ENCODE measurements at places on chromosomes 2 and 18.

- peak; percentile 87 for DNase-seq
Observed at GRCh38 chr2:197453914-197454398, 604 bp downstream of the COQ10B start.

DNA sequence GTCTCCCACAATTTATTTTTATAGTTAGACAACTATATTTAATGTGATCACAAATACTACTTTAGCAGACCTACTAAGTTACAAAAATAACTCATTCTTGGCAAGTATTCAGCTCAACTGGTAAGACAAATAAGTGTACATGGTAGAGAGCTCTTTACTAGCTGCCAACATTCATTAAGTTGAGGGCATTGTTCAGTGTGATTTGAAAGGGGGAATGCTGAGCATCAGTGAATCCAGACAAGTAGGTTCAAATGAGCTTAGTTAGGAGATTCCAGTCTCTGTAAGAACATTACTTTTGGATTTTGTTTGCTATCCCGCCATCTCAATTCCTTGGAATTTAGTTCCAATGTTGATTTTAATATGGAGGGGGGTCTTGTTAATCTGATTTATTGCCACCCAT lies 187.3 kb upstream of the LYPD1 start:
- no peak for DNase-seq

DNA sequence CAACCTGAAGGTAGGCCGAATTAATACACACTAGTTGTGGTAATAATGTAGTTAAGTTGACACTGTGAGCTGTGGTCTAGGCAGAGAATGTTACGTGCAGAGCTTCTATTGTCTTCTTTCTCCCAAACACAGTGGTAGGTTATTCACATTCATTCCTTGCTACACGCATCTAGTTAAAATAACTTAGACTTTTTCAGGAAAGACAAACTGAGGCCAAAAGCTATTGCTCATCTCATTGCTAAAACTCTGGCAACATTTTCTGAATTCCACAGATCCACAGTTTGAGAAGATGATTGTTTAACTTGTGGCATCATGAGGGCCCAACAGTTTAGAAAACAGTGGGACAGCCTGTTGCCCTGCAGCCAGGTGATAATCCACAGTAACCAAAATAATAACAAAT lies 850.4 kb upstream of the FSHR start:
- no peak for DNase-seq

GRCh38 chr2:23495661-23496114 lies 110.7 kb downstream of the KLHL29 start:
- no peak for DNase-seq

- DNase-seq: no peak
Observed at GRCh38 chr2:127365211-127365643, 22.5 kb downstream of the MAP3K2 start.

- no peak for DNase-seq
Observed at GRCh38 chr2:96819128-96819875, 3.2 kb downstream of the CNNM3 start.

DNA sequence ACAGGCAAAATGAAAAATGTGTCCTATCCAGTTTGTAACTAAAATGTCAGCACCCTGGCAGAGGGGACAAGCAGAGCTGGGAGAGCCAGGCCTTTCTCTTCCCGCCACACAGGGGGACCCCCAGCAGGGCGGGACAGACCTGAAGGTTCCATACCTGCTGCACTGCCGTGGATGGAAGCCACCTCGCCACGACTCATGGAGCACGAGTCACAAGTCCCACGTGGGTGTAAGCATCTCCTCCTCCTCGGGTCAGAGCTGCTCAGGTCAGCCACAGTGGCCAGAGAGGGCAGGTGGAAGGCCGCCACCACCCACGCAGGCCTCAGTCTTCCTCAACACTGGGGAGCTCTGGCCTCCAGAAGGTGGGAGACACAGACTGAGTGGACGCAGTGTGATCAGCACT lies 21.0 kb downstream of the C1QL2 start:
- no peak for DNase-seq

GRCh38 chr2:156427074-156427473 lies 9.1 kb upstream of the GPD2 start:
- no peak for DNase-seq

DNA sequence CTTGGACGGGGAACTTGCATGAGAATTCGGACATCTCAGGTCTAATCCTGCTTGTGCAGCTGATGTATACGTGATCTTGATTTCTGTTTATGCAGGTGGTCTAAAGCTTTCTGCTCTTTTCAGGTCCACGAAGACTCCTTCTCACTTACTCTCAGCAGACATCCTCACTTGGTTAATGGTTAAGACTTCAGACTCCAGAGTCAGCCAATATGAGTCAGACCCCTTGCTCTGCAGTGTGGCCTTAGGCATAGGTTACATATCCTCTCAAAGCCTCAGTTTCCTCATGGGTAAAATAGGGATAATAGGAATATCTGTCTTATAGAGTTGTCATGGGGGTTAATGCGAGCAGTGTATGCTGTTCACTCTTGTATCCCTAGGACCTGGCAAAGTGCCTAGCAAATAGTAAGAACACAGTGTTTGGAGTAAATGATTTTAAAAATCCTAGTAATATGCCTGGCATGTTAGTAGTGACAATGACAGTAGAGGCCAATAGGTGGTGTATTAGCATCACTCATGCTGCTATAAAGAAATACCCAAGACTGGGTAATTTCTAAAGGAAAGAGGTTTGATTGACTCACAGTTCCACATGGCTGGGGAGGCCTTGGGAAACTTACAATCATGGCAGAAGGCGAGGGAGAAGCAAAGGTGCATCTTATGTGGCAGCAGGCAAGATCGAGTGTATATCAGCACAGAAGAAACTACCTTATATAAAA lies 42.3 kb downstream of the XRCC5 start:
- DNase-seq: no peak

GRCh38 chr2:169105476-169105875 lies 36.1 kb downstream of the DHRS9 start:
- no peak for DNase-seq

- DNase-seq: peak; percentile 62
Observed at GRCh38 chr2:128584296-128584890, 265.7 kb upstream of the HS6ST1 start.

GRCh38 chr18:24072743-24073142 lies 58.2 kb downstream of the TTC39C start:
- DNase-seq: no peak

DNA sequence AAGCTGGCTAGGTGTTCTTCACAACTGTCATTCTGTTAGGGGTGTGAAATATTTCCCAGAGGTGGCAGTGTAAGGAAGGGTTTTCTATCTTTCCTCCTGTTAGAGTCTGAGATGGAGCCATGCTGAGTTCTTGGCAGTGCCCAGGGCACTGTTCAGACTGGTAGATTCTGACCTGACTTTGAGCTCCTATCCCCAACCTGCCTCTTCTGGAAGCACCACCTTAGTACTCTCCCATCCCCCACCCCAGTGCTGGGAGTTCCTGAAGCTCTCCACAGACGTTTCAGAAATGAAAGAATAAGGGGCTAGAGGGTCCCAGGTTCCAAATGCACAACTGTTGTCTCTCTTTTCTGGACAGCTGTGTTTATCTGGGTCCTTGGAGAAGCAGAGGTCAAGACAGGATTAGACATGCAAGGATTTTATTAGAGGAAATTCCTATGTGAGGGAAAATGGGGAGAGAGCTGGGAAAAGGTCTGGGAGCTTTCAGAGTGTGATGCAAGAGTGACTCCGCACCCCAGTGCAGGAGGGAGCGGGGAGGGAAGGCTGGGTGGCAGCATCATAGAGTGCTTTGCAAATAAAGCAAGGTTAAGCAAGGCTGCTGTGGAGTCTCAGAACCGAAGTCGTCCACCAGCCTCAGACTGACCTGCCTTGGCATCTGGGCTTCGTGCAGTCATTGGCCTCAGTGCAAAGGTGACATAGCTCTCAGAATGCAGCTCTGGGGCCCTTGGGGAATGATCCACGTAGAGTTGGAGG lies 75.5 kb downstream of the SLC4A3 start:
- DNase-seq: no peak

GRCh38 chr2:20566331-20566730 lies 84.6 kb downstream of the HS1BP3 start:
- DNase-seq: no peak

DNA sequence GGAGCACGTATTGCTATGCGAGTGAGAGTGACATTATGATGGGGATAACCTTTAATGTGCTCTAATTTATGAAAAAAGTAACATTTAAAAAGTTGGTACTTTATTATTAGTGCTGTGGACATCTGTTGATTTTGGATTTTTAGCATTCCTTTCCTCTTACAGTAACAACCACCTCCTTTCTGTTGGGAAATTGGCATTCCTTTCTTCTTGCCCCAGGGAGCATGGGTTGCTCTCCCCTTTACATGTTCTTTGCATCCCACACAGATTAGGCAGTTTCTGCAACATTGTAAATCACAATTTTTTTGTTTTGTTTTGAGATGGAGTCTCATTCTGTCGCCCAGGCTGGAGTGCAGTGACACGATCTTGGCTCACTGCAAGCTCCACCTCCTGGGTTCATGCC lies 300.2 kb downstream of the LPIN1 start:
- DNase-seq: no peak

- DNase-seq: no peak
Observed at GRCh38 chr2:19106376-19106775, 252.0 kb downstream of the OSR1 start.

GRCh38 chr2:241809383-241810306 lies 652 bp downstream of the NEU4 start:
- DNase-seq: no peak

GRCh38 chr2:191043438-191043837 lies 29.5 kb upstream of the STAT1 start:
- no peak for DNase-seq

DNA sequence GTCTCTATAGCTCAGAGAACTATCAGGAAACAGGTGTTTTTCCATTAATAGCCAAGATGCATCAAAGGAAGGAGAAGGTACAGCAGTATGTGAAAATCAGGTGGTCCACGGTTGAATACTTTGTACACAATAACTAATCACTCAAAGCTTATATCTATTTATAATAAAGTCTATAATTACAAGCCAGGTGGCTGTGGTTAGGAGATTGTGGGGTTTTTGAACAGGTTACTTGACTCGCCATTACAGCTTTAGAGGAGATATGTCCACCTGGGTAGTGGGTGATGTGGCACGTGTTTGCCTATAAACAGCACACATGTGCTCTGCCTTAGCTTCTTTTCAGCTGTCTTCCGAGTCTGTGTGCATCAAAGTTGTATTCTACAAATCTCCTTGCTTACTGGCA lies 892.2 kb upstream of the ZEB2 start:
- no peak for DNase-seq

GRCh38 chr2:86323273-86324021 lies 14.0 kb downstream of the REEP1 start:
- no peak for DNase-seq
